Esophagus muscularis mucosa (tissue), 4 donors: ENCODE measurements at places on chromosomes 11 and 22.

DNA sequence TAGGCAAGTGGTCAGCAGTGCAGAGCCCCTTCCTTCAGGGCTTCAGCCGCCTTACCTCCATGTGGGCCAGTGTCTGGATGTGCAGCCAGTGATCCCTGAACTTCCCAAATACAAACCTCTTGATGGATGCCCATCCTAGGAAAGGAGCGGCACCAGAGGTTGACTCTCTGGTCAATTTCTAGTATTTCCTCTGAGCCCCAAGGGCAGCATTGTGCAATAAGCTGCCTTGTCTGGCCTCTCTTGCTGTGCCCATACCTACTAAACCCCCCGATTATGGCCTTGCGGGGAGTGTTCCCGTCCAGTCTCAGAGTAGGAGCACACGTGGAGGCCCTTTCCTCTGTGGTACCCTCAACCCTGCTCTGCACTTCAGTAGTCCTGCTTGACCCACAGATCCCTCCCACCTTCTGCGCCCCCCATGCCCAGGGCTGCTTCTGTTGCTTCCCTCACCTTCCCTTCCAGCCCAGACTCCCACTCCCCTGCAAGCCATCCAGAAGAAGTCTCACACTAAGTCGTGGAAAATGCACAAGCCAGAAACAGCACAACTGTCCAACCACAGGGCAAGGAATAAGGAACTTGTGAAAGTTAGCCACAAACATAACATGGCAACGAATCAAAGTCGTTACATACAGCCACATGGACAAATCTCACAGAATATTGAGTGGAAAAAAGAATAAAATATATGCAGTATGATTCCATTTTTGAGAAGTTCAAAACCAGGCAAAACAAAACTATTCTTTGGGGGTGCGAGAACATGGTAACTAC lies 39.6 kb upstream of the HORMAD2 start:
- H3K27ac ChIP-seq = no peak overlapping the region
- no peak overlapping the region for H3K4me3 ChIP-seq
- H3K36me3 ChIP-seq = no peaks in the 10 kb centered on the region
- DNase-seq = no peak
- no peaks in the 10 kb centered on the region for H3K4me1 ChIP-seq

GRCh38 chr11:119447664-119448242 lies 24.8 kb upstream of the THY1 start:
- no peaks in the 10 kb centered on the region for H3K36me3 ChIP-seq
- no peak for DNase-seq
- H3K4me3 ChIP-seq = no peak overlapping the region
- H3K4me1 ChIP-seq = peaks cover 19% of the 10 kb centered on the region

GRCh38 chr11:65928667-65929066 lies 9.4 kb downstream of the DRAP1 start:
- no peaks in the 10 kb centered on the region for H3K36me3 ChIP-seq
- no peak overlapping the region for H3K27ac ChIP-seq
- H3K27me3 ChIP-seq = peaks cover 6% of the 10 kb centered on the region
- DNase-seq = no peak

- H3K4me3 ChIP-seq = no peak overlapping the region
- H3K27ac ChIP-seq = no peak overlapping the region
- no peaks in the 10 kb centered on the region for H3K27me3 ChIP-seq
- H3K4me1 ChIP-seq = no peaks in the 10 kb centered on the region
Measured at GRCh38 chr11:71496421-71496820, 30.6 kb upstream of the KRTAP5-7 start.

GRCh38 chr11:70368961-70369360 lies 29.4 kb upstream of the CTTN start:
- no peaks in the 10 kb centered on the region for H3K27me3 ChIP-seq
- no peak overlapping the region for H3K4me3 ChIP-seq
- no peak overlapping the region for H3K27ac ChIP-seq
- no peaks in the 10 kb centered on the region for H3K4me1 ChIP-seq
- DNase-seq = no peak

GRCh38 chr11:59413646-59414045 lies 12.6 kb downstream of the OR5A2 start:
- no peaks in the 10 kb centered on the region for H3K4me1 ChIP-seq
- H3K36me3 ChIP-seq = no peaks in the 10 kb centered on the region
- no peak for DNase-seq
- H3K27ac ChIP-seq = no peak overlapping the region
- no peak overlapping the region for H3K4me3 ChIP-seq
- H3K27me3 ChIP-seq = no peaks in the 10 kb centered on the region
